ENCODE measurements at places on chromosomes 3 and 15. TPM values are rescaled to one million over a fixed set of nuclear protein-coding genes. Genes with fewer than 3 reads are reported as not detected.

CLRN1 gene
- not detected for total RNA-seq

RPUSD2 gene
- total RNA-seq = 10.9 TPM

FBXW12 gene
- total RNA-seq = not detected

IL1RAP gene
- total RNA-seq = 11.0 TPM

SPPL2A gene
- total RNA-seq = 37.7 TPM

SAMMSON gene
- total RNA-seq = not detected

- DNase-seq = no peak
Measured at GRCh38 chr15:36911322-36911944, 188.9 kb downstream of the MEIS2 start.

DNA sequence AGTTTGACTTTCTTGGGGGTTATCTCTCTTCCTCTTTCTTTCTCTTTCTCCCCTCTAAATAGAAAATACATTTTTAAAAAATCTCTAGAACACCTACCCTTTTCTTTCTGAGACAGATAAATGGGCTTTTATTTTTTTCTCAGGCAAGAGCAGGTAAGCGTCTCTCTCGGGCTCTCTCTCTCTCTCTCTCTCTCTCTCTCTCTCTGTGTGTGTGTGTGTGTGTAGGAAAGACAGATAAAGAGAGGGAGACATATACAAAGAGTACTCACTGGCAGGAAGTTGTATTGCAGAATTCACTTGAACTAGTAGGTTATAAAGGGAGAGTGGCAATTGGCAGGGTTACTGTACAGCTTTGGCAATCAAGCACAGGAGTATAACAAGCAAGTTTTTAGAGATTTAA lies 118.1 kb upstream of the LSAMP start:
- DNase-seq = no peak

DNA sequence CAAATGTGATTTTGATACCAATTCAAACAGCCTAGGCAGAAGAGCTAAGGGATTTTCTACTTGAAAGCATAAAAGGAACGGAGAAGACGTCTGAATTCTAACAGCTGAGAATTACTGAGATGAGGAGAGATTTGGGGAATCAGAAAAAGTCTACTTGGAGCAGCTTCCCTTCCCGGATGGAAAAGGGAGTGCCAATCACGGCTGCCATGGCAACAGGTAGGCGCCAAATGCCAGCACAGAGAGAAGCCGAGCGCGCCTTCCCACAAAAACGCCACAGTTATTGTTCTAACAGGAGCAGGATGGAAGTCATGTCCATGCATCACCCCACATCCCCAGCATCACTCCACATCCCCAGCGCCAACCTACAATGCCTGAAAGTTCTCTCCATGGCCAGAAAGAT lies 63.5 kb upstream of the PRR20G start:
- DNase-seq = no peak

DNA sequence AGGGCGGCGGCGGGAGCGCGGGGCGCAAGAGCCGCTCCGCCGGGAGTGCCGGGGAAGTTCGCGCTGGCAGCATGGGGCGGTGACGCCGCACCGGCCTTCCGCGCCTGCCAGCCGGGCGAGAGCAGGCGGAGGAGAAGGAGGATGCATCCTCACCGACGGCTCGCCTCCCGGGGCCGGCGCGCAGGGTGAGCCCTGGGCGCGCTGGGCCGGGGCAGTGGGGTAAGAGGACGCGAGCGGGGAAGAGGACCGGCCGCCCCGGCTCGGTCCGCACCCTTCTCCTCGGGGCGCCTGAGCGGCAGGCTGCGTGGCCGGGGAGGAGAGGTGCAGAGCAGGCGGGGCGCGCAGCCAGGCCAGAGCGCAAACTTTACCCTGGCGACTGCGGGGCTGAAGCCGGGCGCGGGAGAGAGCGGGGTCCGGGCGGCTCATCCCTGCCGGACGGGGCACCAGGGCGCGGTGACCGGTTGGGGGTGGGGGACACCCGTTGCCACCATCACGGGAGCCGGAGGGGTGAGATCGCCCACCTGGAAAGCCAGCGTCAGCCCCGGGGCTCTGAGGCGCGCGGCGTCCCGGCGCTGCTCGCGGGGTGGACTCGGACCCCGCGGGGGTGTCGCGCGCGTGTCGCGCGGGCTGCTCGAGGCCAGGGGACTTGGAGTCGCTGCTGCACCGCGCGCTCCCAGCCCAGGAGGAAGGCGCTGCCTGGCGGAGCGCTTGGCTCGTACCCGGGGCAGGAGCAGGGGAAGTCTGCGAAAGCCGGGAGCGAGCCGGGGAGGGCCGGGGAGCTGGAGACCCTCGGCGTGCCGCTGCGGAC lies 542 bp downstream of the GABRA5 start:
- DNase-seq = no peak

- DNase-seq = no peak
Measured at GRCh38 chr3:114874522-114874971, 272.5 kb downstream of the ZBTB20 start.

DNA sequence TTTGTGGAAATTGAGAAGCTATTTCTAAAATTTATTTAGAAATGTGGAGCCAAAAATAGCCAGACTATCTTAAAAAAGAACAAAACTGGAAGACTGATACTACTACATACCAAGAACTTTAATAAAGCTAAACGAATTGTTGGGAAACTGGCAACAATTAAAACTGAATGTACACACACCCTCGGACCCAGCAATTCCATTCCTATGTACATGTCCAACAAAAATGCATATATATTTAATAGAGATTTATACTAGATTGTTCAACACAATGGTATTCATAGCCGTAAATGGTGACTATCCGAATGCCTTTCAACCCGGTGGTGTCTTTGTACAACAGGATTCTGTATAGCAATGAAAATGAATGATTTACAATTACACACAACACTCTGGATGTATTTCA lies 136.5 kb upstream of the RASGRP1 start:
- DNase-seq = no peak

DNA sequence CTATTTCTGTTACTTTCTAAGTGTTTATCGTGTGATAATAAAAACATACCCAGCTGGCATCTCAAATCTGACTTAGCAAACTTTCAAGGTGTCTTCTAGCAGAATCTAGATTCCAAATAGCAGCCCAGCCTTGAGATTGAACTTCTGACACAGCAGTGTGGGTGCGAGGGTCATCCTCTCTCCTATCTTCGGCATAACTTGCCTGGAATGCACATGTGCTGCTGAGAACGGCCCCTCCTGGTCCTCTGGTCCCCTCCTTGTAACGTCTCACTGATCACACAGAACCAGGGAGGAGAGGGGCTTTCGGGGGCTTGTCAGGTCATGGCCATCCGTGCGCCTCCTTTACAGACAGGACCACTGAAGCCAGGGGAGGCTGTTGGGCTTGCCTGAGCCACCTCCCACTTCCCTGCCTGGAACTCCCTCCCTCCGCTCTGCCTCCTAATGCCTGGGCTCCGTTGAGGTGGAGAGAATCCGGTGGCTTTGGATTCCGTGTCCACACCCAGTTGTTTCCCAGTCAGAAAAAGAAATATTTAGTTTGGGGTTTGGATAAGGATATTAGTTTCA lies 344.4 kb upstream of the C2CD4B start:
- no peak for DNase-seq

DNA sequence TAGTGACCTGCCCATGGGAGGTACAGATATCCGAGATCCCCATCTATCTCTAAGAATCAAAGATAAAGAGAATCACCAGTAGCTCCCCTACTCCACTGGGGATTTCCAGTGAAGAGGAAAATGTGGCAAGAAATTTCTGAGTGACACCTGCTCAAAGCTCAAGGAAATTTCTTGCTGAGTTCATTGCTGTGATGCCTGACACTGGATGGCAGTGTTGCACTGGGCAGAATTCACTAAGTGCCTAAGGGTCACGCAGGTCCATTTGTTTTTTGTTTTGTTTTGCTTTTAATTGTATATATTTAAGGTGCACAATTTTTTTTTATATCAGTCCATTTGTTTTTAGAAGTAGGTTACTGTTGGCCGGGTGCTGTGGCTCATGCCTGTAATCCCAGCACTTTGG lies 109.5 kb upstream of the KCNAB1 start:
- peak; percentile 24 for DNase-seq

- DNase-seq = no peak
Measured at GRCh38 chr3:37785736-37786135, 75.9 kb upstream of the CTDSPL start.

DNA sequence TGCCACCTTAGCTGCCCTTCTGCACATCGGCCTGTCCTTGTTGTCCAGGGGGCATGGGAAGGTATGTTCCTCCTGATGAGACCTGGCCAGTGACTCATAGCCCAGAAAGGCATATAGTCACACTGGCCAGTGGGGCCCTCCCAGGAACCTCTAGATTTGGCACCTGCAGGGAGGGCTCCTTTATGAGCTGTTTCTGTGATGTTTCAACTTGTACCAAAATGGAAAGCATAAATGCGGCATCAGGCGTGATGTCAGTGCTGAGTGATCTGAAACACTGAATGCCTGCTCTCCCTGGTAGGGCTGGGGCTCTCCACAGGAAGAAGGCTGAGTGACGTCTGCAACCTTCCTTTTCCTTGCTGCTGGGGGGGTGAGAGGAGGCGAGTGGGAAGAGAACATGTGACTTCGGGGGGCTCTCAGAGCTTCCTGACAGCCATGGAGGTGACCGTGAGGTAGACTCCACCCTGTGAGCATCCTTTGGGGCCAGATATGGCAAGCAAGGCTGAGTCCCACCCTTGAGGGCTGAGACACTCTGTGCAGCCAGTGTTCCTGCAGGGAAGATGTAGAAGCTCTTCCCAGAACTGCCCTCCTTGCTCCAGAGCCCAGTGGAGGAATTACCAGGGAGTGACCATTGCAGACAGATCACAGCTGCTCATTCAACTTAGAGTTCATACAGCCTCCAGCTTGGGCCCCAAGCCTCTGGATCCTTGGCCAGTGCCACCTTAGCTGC lies 37.1 kb upstream of the APEH start:
- peak; percentile 53 for DNase-seq
